Stimulated activated naive CD4-positive, alpha-beta T cell treated with Interleukin-2 at 50 U/mL for 16 hours (primary cell): ENCODE measurements at places on chromosomes 5 and 9.

DNA sequence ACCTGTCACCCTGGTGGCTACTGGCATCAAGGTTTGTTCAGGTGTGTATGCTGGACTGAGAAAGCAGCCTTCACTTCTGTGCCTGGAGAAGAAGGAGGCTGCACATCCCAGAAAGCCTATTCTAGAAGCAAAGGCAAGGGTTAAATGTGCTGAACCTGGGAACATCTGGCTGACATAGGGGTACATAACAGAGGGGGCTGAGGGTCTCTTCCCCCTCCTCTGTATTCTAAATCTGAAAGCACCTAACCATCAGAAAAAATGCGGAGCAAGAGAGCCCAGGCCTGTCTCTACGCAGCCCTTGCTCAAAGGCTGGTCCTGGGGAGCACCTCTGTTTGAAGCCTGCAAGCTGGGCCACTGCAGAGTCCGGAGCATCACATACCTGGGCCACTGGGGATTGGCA is 53.2 kb upstream of the FSTL4 start:
- no peak for DNase-seq

DNA sequence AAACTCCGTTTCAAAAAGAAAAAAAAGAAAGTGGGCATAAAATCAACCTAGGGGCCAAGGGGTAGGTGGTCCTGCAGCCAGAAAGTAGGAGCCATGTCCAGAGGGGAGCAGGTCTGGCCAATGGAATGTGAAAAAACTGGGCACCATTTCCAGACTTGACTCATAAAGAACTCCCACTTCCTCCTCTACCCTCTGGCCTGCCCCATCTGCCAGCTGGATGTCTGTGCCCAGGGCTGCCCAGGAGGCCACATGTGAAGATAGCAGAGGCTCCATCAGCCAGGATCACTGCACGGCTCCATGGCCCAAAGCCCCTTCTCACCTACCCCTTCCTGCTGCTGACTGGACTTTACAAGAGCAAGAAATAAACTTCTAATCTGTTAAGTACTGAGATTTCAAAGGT is 42.1 kb upstream of the EEIG1 start:
- no peak for DNase-seq

DNA sequence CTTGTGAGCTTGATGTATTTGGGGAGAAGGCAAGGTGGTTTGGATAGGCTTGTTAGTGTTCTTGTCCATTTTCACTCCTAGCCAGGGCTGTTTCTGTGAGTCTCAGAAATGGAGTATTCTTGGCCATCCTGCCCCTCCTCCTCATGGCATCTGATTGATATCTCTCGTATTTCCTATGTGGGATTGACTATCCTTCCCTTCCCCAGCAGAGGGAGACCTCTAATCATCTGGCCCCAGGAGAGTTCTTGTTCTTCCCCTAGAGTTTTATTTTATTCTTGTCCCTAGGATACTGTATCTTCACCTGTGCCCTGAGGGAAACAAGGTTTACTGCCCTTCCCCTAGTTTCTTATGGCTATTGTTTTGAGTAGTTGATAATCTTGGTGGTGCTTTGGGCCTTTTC is 114.4 kb downstream of the VPS13A start:
- no peak for DNase-seq

- no peak for DNase-seq
Observed at GRCh38 chr9:89802781-89803355, 198.1 kb downstream of the GADD45G start.

DNA sequence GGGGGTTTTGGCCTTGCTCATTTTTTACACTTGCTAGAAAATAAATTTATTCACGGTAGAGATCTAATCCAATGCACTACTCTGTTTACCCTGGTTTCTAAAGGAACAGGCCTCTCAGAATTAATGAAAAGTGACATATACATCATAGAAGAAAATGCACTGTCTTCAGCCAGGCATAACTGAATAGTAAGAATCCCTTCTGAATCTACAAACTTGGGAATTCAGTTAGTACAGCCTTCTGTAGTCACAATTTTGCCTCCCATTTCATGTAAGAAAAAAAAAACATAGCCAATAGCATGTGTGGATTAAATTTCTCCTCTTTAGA is 197.3 kb downstream of the CAAP1 start:
- no peak for DNase-seq

- no peak for DNase-seq
Observed at GRCh38 chr5:174991847-174992246, 267.5 kb downstream of the MSX2 start.

GRCh38 chr9:16637911-16638310 is 232.6 kb downstream of the BNC2 start:
- DNase-seq = no peak

- DNase-seq = no peak
Observed at GRCh38 chr5:157362012-157362411, 96.1 kb downstream of the CYFIP2 start.

DNA sequence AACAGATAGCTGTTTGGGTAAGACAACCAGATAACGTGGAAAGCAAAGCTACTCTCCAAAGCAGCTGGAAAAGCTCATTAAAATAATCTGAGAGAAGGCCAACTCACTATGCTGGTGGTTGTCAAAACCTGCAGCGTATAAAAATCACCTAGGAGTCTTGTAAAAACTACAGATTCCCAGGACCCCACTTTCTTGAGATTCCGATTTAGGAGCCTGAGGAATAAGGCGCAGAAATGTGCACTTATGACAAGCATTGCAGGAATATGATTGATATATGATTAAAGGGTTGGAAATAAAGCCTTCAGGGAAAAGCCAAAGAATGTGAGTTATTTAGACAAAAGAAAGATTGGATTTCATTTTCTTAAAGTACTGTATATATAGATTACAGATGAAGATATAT is 285.0 kb upstream of the PTGER4 start:
- no peak for DNase-seq

DNA sequence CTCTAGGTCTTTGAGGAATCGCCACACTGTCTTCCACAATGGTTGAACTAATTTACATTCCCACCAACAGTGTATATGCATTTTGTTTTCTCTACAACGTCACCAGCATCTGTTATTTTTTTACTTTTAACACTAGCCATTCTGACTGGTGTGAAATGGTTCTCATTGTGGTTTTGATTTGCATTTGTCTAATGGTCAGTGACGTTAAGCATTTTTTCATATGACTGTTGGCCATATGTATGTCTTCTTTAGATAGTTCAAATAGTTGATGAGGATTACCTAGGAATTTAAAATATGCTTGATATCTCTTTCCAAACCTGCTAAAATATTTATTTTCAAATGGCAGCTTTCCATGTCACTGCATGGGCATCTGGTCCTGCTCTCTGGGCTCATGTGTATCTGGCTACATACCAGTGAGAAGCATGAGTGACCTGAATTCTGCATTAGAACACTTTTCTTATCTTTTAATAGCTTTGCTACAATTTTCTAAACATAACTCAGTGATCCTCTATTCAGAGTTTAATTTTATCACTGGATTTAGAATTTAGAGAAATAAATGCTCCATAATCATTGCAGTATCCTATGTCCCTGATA is 95.8 kb upstream of the ADAMTS16 start:
- no peak for DNase-seq

GRCh38 chr5:74454263-74455030 is 186.1 kb downstream of the ENC1 start:
- DNase-seq = no peak

DNA sequence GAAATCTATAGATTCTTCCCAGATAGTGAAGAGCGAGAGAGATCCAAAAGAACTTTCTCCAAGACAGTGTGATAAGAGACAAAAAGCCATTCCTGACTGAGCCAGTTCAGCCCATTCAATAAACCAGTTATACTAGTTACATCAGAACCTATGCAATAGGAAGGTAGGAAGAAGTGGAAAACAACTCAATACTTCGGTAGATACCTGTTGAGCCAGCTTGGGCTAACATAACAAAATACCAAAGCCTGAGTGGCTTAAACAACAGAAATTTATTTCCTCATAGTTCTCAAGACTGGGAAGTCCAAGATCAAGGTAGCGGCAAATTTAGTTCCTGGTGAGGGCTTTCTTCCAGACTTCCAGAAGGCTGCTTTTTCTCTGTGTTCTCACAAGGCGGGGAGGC is 214.5 kb upstream of the GRAMD2B start:
- no peak for DNase-seq

GRCh38 chr9:88363661-88364060 is 24.6 kb upstream of the SPIN1 start:
- no peak for DNase-seq

- no peak for DNase-seq
Observed at GRCh38 chr5:50593681-50594080, 72.8 kb upstream of the PARP8 start.

- DNase-seq = no peak
Observed at GRCh38 chr5:138408023-138408422, 30.8 kb upstream of the REEP2 start.
